Activated CD4-positive, alpha-beta T cell treated with anti-CD3 and anti-CD28 coated beads, Interleukin-2, amount 50 U/mL, for 4 hours (primary cell): ENCODE measurements at places on chromosomes 4 and X.

DNA sequence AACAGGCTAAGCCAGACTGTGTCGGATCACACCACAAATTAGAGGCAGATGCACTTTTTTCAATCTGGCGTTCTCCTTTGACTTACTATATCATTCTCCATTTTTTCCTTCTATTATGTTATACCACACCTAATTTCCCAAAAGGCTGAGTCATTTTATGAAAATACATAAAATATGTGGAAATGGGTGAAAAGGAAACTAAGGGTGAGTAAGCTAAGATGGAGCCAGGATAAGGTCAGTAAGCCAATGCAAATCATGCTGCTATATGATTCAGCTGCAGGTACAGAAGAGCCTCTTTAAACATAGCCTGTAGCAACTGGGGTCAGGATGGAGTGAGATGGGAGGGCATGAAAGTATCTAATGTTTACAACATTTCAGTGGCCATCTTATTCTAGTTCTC lies 94.0 kb upstream of the TEX13A start:
- DNase-seq: no peak

DNA sequence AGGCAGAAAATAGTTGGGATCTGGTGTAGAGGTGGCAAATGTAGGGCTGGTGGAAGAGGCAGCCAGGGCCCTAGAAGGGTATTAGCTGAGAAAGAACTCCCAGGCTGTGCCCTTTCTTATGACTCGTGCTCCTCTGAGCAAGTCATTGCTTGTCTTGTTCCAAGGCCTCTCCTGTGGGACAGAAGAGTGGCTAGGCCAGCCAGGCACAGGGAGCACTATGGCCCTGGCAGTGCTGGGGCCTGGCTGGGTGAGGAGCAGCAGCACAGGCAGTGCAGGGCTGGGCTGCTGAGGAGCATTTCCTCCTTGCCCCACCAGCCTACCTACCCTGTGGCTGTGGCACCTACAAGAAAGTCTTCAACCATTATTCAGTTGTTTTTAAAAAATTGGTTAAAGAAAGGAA lies 298.5 kb upstream of the NR3C2 start:
- no peak for DNase-seq

DNA sequence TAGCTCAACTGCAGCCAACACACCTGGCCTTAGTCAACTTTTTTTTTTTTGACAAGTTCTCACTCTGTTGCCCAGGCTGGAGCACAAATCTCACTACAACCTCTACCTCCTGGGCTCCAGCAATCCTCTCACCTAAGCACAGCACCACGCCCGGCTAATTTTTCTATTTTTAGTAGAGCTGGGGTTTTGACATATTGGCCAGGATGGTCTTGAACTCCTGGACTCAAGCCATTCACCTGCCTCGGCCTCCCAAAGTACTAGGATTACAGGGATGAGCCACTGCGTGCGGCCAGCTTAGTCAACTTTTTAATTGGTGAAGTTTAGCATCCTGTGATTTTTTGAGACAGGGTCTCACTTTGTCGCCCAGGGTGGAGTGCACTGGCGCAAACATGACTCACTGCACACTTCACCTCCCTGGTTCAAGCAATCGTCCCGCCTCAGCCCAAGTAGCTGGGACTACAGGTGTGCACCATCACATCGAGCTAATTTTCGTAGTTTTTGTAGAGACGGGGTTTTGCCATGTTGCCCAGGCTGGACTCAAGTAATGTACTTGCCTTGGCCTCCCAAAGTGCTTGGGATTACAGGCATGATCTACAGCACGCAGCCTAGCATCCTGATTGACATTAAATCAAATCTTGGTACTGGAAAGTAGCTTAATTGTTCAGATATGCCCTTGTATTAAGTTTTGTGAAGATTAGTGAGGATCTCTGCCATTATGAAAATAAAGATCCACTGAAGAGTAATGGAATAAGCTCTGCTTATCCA lies 8.3 kb downstream of the HNRNPDL start:
- no peak for DNase-seq

GRCh38 chrX:109264878-109265277 lies 217.0 kb downstream of the GUCY2F start:
- no peak for DNase-seq

DNA sequence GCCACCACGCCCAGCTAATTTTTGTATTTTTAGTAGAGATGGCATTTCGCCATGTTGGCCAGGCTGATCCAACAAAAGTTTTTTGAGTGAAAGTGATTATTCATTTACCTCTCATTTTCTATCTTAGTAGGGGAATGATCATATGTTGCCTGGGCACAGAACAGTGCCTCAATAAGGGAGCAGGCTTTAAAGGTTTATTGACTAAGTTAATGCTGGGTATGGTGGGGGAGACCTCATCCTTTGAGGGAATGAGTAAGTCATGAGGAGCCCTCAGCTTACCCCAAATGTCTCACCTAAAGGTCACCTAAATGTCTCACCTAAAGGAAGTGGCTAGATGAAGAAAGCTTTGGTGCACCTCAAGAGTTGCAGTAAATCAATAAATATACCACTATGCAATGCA lies 109.0 kb downstream of the CLCN4 start:
- DNase-seq: no peak

DNA sequence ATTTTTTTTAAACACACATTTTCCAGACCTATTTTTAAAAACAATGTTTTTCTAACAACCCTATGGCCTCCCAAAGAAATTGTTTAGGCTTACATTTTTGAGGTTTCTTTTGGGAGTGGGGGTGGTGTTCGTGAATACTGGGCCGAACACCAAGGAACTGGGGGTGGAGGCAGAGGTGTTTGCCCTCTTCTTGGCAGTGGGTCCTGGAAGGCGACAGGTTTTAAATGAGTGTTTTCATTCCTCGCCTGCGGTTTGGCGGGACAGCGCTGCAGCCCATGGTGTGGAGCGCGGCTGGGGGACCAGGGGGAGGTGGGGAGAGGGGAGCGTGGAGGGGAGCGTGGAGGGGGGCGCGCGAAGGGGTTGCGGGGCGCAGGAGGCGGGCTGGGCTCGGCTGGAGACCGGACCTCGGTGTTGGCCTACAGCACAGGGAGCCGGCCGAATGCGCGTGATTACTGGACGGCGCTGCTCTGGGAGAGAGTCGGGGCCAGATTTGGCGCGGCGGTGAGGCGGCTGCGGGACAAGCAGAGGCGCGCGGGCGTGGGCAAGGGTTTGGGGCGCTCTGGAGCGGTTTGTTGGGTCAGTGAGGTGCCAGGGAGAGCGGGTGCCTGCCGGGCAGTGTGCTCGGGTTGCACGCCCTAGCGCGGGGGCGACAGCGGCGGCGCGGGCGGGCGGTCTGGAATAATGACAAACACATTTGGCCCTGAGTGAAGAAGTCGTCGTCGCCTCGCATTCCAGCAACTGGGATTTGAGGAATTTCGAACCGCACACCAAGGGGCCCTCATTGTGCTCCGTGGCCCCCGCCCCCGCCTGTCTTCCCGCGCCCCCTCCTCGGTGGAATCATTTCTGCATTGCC lies 764 bp downstream of the PDGFRA start:
- no peak for DNase-seq

DNA sequence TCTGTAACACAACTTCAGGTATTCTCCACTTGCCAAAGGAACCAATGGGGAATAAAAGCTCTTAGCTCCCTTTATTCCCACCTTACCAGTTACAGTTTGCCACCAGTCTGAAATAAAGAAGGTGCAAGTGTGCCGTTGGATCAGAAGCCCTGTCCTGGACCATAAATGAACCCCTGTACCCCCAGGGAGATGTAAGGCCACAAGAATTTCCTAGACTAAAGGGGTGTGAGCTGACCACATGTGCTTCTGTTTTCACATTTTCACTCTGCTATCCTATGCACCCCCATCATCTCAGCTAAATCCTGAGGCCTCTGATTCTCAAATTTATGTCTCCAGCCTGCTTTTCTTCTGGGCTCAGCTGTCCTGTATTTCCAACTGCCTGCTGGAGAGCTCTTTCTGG lies 221.2 kb downstream of the SPRY1 start:
- DNase-seq: no peak

DNA sequence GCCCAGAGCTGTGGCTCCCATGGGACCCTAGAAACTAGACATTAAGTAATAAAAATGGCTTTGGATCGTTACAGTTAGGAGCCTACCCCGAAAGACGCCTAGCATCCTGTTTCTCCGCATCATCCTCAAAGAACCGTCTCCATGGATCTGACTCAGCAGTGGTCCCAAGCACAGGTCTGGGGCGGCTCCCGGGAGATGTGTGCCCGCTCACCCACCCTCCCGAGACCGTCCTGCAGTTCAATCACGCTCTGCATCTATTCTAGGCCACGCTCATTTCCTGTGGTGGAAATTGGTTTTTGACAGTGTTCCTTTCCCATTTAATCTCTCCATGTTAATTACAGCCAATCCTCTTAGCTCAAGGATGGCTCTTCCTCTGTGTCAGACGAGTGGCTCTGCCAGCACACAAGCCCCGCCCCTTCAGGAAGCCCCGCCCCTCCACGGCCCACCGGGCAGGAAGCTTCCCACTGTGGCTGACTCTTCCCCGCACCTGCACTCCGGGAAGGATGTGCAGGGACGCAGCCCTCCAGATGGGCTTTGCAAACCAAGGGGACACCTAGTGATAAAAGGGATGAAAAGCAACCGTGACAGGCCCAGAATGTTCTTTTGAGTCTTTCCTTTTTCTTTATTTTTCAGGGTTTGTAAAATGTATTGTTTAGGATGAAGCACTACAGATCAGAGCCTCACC lies 34.5 kb upstream of the HELT start:
- peak; percentile 43 for DNase-seq

DNA sequence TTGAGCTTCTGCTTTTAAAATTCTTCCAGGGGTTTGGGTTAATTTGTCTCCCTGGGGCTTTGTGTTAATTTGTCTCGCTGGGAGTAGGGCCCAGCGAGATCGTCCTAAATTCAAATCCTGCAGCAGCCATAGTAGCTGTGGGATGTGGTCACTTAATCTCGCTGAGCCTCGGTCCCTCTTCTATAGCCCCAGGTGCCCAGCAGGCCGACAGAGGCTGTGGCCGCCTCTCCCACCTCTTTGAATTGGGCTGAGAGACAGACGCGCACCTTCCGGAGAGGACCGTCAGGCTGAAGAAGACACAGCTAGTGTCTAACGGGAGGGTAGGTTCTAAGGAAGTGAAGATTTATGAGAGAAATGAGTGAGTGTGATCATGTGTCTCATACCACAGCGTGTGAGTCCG lies 15.7 kb upstream of the WFS1 start:
- no peak for DNase-seq

DNA sequence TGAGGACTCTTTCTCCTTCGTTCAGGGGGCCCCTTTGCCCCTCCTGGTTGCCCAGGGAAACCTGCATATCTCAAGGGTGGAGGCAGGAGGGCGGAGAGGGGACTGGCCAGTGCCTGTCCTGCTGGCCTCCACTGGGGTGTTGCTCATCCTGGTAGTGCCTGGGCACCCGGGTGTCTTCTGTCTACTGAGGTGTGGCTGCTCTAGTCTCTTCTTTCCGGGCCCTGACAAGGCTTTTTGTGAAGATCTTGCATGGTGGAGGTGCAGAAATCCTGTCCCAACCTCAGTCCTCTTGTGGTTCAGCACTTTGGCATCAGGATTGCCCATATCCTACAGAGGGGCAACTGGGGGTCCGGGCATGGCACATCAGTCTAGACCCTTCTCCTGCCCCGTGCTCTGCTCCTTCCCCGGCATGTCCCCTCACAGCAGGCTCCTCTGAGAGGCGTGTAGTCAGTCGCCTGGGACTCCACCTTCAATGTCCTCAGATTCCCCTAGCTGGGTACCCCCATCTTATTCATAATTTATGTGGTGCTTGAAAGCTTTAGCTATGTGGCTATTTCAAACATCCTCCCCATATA lies 1.9 kb downstream of the CCDC110 start:
- no peak for DNase-seq

DNA sequence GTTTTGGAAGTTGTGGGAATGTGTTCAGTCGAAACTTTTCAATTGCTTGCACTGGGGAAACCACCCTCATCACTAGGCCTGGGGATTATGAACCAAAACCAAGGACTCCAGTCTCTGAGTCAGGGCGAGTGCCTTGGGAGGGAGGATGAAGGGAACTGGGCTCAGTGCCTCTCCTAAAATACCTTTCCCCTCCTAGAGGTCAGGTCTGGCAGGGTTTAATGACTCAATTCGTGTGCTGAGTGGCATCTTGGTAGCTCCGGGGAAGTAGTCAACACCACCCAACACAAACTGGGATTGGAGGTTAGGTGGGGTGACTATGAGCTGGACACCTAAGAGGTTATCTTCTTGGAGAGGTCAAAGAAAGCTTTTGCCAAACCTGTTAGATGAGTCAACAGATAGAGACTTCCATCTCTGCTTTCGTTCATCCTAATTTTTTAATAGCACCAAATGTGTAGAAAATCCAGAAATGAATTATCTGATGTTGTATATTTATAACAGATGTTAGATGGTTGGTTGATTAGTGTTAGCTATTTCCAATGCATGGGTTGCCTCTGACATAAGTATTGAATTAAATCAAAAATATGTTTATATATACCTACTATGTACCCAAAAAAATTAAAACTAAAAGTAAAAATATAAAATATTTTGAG lies 202.8 kb downstream of the SHROOM3 start:
- DNase-seq: no peak

GRCh38 chrX:133638285-133638684 lies 223.0 kb upstream of the GPC4 start:
- no peak for DNase-seq

GRCh38 chrX:103651151-103651773 lies 22.5 kb downstream of the TCEAL1 start:
- DNase-seq: no peak

GRCh38 chrX:150594584-150594983 lies 26.2 kb downstream of the MTM1 start:
- no peak for DNase-seq

GRCh38 chr4:2817701-2818350 lies 24.9 kb downstream of the SH3BP2 start:
- DNase-seq: no peak

DNA sequence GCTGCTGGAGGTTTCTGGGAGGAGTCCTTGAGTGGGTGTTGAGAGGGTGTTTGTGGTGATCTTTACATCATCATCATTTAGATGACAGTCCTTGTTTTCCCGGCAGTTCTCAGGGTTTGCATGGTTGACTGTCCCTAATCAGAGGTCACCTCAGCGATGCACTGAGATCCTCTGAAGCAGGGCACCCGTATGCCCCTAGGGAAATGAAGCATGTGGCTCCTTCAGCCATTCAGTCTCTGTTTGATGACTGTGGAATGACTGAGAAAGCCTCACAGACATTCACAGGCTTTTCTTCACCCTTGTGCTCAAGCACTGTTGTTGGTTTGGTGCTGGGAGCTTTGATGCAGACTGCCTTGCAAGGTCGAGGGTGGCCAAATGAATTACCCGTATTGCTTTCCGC lies 474.7 kb downstream of the SPRY1 start:
- no peak for DNase-seq

GRCh38 chrX:9286234-9286633 lies 178.6 kb upstream of the TBL1X start:
- no peak for DNase-seq

DNA sequence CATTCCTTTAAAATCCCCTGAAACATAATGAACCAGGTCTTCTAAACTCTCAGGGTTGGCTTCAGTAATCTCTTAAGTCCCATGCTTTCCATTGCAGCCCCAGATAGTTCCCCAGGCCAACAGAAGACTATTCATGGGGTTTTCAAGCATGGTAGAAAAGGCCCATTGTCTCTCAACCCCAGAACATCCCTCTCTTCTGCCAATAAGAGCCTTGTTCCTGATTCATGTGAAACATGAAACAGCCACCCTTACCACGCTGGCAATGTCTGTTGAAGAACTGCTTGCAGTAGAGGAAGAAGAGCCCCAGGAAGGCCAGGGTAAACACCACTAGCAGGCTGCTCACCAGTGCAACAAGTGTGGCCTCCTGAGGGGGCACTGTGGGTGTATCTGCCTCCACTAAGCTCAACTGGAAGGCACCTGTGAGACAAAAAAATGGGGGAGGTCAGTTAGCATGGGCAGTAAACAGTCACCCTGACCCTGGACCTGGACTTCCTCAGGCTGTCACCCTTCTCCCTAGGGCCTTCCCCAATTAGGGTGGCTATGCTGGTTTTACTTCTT lies 36.4 kb downstream of the EDA2R start:
- DNase-seq: no peak

GRCh38 chr4:20420916-20421602 lies 169.4 kb downstream of the SLIT2 start:
- no peak for DNase-seq
